ENCODE measurements at places on chromosomes 7 and 10.

DNA sequence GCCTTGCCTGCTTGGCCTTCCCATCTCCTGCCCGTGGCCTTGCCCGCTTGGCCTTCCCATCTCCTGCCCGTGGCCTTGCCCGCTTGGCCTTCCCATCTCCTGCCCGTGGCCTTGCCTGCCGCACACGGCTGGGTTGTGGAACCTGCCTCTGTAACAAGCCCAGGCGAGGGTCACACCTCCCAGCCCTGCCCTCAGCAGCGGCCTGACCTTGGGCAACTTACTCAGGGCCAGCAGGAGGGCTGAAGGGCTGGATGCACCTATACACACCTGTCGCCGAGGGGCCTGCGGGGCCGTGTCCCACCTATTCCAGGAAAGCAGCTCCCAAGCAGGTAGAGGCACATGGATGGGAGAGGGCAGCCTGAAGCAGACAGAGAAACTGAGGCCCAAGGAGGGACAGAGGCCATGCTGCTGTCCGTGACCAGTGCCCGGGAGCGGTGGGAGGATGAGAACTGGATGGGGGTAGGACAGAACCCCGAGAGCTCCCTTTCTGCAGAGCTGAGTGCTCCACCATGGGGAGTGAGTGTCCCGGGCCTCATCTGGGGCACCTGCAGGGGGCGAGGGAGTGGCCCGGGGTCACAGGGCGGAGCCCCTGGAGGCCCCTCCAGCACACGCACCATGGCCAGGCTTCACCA is 277.6 kb downstream of the ELFN1 start:
- DNase-seq = no peak

DNA sequence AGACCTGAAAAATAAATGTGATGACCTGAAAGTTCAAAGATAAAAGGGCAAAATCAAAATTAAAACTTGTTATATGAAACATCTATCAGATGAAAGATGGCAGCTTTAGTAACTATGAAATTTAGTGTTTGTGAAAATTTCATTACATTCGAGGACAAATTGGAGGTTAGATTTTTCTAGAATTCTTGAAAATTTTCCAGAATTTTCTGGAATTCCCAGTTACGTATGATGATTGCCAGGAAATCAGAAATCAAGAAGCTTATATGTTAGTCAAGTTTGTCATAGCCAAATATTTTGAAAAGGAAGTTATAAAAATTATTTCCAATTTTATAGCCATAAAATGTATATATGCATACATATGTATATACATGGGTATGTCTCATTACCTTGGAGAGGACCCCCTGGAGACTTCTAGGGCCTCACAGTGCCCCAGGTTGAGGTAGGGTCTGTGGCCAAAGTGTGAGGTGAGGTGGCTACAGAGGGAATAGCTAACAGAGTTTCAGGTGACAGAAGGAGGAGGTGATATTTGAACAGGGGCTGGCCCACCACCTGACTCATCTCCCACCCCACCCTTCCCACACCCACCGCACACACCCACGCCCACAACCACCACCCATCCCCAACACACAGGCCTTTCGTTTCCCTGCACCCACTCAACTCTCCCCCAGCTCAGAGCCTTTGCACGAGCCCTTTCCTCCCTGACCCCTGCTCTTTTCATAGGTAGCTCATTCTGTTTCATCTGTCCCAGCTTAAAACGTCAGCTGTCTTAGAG is 21.5 kb downstream of the C10orf105 start:
- no peak for DNase-seq

DNA sequence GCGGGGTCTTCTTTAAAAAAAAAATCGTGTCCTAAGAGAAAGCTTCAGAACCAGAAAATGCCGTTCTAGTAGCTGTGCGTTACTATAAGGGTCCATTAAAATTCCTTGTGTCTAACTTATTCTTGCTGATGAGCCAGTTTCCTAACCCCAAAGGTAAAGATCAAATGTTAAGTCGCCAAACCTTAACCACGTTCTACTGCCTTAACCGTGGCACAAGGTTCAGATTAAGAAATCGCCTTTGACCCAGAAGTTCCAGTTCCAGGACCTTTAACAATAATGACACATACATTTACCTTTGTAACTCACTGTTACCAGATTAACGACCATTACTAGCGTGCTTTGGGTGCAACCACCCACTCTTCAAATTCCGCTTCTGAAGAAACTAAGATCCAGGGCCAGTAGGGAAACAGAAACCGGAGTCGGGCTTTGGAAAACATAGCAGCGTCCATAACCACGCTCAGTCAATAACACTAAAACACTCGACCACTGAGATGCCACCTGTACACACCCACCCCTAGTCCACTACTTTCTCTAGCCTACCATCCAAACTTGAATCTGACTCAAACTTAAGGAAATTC is 620 bp downstream of the BET1 start:
- DNase-seq = no peak

DNA sequence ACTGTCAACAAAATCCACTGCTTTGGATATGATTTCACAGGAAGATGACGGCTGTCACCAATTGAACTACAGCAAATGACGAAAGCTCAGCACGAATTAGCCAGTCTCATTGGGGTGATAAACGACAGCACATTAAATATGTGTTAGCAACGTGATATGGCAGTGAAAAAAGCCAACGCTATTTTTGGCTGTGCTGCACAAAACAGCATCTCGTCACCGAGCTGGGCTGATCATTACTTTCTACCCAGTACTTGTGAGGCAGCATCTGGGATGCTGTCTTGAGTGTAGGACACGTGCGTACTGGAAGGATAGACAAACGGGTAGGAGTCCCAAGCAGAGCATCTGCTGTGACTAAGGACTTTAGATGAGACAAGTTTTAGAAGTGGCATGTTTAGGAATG is 138.3 kb downstream of the EXOC4 start:
- DNase-seq = no peak

GRCh38 chr10:44258019-44258418 is 126.9 kb downstream of the CXCL12 start:
- DNase-seq = no peak

GRCh38 chr10:114825513-114826253 is 4.1 kb downstream of the FHIP2A start:
- no peak for DNase-seq

GRCh38 chr7:107949443-107949935 is 53.5 kb downstream of the LAMB1 start:
- no peak for DNase-seq

DNA sequence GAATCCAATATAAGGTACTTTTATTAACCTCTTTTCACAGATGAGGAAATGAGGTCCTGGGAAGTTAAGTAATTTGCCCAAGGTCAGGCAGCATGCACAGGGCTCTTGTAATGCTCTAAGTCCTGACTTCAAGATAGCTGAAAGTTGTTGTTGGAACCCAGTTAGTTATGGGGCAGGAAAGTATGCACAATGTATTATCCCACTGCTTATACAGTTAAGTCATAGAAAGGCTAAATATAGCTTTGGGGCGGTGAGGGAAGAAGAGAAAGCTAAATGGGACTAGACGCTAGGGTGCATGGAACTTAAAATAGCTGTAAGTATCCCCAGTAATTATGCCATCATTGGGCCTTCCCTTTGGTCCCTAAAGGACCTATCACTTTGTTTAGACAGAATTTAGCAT is 9.2 kb downstream of the GLCCI1 start:
- DNase-seq = no peak

DNA sequence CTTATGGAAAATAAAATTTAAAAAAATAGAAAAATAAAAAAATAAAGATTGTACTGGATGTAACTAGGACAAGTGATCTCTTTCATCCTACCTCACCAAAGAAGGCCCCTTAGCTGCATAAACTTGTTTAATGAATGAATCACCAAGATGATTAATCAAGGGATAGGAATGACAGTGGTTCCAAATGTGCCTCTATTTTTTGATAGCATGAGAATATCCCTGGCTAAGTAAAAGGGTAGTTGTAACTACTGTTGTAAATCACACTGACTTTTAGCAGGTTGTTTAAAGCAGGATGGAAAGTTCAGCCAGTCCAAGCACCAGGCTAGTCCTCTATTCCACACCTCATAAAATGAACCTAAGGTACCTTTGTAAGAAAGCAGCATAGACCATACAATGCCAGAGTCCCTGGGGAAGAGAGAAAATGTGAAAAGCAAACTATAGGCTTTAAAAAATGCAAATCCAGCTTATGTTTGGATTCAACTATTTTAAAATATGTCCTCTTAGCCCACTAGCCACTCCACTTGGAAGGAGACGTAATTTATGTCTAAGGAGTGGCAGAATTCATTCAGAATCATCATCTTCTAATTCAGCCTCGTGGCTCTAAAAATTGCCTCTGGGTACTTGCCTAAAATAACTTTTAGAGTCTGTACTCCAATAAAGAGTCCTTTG is 126.8 kb downstream of the SKIDA1 start:
- DNase-seq = no peak

DNA sequence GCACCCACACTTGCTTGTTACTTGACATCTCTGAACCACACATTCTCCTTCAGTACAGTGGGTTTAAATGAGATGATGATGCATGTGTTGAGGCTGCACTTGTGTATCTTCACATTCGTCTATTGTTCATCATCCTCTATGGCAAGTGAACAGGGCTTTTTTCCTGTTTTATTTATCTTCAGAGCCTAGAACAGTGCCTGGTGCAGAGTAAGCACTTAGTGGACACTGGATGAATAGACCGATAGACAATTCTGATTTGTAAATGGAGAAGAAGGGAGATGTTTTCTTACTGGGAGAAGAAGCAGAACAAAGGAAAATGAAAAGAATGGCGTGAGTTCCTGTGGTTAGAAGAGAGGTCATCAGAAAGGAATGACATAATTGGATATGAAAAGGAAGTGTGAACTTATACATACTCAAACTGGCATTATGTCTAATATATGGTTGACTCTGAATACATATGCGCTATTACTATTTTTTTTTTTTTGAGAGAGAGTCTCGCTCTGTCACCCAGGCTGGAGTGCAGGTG is 99.7 kb downstream of the AVL9 start:
- DNase-seq = no peak

GRCh38 chr7:101845974-101846373 is 28.5 kb downstream of the CUX1 start:
- no peak for DNase-seq

- no peak for DNase-seq
These were observed 191.6 kb downstream of the BICC1 start for GRCh38 chr10:58704226-58704625.

DNA sequence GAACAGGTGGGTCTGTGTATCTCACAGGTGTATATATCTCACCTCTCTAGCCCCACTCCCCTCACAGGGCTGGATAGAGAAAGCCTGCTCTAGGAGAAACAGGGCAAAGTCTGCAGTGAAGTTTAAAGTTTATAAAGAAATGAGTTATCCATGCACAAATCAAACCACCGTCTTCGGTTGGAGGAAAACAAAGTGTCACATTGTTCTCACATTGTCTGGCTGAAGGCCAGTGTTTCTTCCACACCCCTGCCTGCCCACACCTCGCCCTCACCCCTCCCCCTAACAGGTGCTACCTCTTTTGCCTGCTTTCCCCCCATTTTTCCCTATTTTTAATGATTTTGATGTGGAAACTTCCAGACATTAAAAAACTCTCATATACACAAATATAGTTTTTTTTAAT is 25.8 kb downstream of the AQP1 start:
- no peak for DNase-seq

- DNase-seq = no peak
These were observed 150.4 kb downstream of the PDE1C start for GRCh38 chr7:31919678-31920369.

DNA sequence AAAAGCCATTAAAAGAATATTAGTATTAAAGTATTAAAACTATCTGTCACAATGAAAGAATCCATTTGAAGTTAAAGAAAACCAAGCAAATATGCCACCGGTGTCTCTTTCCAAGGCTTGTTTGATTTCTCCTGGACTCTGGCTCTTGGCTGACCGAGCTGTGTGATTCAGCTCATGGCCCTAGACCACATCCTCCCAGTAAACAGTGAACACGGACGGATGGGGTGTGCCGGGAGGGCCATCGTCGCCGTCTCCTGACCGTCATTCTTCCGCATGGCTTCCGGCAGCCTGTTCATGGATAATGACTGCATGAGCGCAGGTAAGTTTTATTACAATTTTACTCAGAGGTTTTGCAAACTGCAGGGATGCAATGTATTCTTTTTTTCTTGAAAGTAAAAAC is 218.5 kb downstream of the DNAJB6 start:
- no peak for DNase-seq

- no peak for DNase-seq
These were observed 286.4 kb downstream of the PRPF18 start for GRCh38 chr10:13873196-13873595.

DNA sequence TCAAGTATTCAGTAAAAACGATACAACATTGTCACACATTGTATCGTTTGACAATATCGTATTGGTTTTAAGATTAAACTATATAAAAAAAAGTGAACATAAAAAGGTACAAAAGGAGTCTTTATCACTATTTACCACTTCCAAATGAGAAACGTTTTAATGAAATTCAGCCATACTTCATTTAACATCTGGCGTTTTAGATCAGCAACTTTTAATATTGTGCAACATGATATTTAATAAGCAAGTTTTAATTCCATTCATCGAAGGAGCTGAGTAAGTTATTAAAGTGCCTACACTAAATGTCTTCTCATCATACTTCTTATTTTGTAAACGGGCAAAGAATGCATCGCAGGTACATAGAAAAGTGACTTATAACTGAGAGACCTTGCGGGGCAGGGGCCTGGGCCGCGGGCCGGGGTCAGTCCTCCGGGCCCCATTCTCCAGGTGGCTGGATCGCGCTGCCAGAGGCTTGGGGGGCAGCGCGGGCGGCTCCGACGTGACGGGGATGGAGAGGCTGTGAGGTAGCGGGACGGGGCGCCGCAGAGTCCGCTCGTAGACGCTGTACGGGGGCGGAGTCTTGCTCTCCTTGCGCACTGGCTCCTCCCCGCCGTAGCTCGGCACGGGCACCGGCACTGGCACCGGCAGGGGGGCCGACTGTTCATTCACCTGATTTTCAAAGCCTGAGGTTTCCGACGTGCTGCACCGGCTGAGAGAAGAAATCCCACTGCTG is 165.8 kb upstream of the IMMP2L start:
- DNase-seq = no peak

GRCh38 chr7:13050703-13051102 is 363.3 kb downstream of the ARL4A start:
- no peak for DNase-seq

DNA sequence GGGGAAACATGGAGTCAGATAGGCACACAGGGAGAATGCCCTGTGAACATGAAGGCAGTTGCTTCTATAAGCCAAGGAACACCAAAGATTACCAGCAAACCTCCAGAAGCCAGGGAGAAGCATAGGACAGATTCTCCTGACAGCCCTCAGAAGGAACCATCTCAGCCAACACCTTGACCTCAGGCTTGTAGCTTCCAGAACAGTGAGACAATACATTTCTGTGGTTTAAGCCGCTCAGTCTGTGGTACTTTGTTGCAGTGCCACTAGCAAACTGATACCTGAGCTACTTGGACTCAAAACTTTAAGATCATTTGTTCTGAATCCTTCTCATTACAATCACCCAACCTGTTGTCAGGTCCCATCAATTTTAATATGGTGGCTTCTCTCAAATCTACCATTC is 31.2 kb downstream of the ABLIM1 start:
- DNase-seq = no peak

GRCh38 chr7:45710271-45711160 is 136.3 kb downstream of the ADCY1 start:
- no peak for DNase-seq

- no peak for DNase-seq
These were observed 3.2 kb downstream of the VWA2 start for GRCh38 chr10:114242235-114242634.

GRCh38 chr7:109939207-109939606 is 1151.7 kb upstream of the LRRN3 start:
- no peak for DNase-seq
